ENCODE measurements at places on chromosomes 13 and 19.
A peak's percentile ranks its signal among the peaks of the same experiment; 100 is the strongest.

DNA sequence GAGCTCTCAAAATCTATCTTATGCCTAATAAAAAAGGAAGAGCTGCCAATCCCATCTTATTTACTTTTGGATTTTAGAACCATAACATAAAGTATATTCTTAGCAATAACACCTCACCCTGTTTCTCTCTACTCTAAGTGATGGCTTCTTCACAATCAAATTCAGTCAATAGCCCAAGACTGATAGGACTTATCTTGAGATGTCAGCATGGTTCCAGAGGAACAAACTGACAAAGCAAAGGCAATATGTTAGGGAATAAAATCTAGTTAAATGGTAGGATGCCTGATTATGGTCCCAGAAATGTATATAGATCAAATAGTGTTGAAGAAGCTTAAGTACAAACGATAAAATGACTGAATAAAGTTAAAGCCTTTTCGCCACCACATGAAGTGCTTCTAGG lies 36.3 kb downstream of the DACH1 start:
- DNase-seq: no peak

- peak; percentile 4 for DNase-seq
These were observed 465.1 kb upstream of the PCDH20 start for GRCh38 chr13:61880578-61881283.

DNA sequence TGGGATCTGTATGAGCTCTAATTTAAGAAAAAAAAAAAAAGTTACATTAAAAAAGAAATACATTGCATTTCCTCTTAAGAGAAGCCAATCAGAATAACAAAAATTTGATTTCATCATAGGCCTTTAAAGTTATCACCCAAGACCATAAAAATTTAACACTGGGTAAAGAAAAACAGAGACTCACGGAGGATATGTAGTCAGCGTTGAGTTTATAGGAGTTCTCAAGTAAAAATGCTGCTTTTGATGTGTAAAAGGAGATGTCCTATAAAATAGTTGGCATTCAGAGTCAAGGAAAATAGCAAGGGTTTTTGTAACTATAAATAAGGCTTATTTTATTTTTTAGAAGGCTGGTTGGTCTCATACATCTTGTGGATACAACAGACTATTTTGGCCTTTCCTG lies 191.1 kb downstream of the EFNB2 start:
- no peak for DNase-seq

DNA sequence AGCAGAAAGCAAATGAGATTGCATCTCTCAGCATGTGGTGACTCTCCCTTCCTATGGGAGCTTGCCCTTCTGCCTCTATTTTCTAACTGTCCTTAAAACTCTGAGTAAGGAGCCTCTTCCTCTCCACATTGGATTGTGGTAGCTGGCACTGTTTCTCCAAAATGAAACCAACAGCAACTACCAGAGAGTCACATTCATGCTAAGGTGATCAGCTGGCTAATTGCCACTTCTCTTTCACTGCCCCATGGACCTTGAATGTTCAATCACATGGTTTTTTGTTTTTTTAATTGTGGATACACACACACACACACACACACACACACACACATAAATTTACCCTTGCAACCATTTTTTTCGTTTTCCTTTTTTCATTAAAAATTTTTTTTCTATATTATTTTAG lies 154.7 kb upstream of the TSC22D1 start:
- no peak for DNase-seq

DNA sequence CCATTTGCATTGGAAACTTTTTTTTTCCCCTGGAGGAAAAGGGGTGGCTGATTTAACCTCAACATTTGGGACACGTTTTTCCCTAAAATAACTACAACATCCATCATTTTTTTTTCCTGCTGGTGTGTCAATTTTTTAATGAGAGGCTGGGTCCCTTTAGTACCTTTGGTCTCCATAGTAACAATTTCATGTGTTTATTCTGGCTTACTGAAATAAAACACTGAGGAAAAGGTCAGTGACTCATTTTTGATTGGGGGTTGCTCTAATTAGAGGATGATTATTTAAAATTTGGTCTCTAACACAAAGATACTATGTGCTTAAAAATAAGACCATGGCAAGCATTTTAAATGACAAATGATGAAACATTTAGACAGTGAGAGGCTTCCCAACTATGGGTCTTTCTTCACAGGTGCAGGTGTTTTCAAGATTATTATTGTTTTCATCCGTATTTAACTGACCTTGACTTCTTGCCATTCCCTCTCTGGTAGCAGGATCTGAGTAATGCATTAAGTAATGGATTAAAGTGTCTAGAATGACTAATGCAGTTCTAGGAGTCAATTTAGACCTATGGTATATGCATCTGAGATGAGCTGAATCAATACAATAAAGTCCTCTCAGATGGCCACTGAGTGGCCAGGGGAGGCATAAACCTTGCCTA lies 406.4 kb downstream of the KCNRG start:
- DNase-seq: no peak

DNA sequence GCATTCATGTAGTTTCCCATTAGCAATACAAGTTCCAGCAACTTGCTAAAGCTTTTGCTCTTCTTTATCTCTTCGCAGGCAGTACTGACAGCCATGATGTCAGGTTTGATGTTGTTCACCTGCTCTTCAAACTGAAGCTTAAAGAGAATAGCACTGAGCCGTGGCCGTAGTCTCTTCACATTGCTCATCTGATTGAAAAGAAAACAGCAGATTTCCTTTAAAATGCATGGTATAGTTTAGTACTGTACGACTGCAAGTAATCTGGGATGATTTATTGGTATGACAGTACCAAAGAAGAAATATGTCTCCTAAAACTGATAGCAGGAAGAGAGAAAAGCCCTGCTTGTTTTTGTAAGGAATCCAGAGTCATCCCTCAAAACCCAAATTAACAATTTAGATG lies 284.4 kb downstream of the DIAPH3 start:
- no peak for DNase-seq

- DNase-seq: no peak
These were observed 583.9 kb upstream of the SLITRK6 start for GRCh38 chr13:86383151-86383550.

DNA sequence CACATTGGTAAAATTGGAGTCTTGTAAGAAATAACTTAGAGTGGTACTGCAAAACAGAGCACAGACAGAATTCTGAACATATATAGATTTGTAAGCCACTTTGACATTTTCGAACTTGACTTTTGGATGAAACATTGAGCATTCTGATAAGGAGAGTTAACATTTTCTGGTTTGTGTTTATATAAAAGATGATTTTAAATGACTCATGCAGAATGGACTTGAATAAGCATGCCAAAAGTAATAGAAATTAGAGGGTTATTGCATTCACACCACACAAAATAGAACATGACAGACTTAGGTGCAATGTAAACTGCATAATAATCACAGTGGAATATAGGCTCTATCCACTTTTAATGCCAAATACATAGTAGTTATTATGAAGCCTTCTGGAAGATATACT lies 507.0 kb downstream of the DACH1 start:
- no peak for DNase-seq

DNA sequence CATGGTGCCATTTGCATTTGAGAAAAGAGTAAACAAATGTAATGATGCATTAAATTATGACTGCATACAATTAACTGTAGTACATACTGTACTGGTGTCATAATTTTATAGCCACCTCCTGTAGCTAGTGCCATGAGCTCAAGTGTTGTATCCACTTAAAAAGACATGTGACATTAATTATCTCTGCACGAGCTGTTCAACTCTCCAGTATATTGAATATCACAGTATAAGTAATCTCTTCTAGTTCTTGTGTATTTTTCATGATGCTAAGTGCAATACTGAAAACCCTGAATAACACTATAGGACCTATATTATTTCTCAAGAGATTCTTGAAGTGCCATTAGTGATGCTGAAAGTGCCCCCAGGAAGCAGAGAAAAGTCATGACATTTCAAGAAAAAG lies 387.3 kb downstream of the PCDH17 start:
- DNase-seq: no peak

GRCh38 chr19:13788991-13789390 lies 6.3 kb upstream of the ZSWIM4 start:
- no peak for DNase-seq

- peak; percentile 84 for DNase-seq
These were observed 5.1 kb upstream of the FLT3LG start for GRCh38 chr19:49468746-49469447.
